GM19239 (cell line): ENCODE measurements at places on chromosomes 6 and 20.

- no peak for DNase-seq
Measured at GRCh38 chr6:33923857-33924514, 120.2 kb upstream of the MLN start.

- DNase-seq, result peak; percentile 22
Measured at GRCh38 chr20:41738604-41739206, 120.5 kb upstream of the CHD6 start.

DNA sequence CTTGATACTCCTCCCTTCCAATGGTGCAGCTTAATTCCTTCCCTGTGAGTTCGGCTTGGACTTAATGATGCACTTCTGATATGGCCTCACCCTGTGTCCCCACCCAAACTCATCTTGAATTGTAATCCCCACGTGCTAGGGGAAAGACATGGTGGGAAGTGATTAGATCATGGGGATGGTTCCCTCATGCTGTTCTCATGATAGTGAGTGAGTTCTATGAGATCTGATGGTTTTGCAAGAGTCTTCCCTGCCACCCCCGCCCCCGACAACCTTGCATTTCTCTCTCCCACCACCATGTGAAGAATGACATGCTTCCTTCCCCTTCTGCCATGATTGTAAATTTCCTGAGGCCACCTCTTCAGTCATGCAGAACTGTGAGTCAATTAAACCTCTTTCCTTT, 50.3 kb upstream of the HLA-G start:
- no peak for DNase-seq

GRCh38 chr6:13572951-13573654, 1.3 kb upstream of the SIRT5 start:
- no peak for DNase-seq

DNA sequence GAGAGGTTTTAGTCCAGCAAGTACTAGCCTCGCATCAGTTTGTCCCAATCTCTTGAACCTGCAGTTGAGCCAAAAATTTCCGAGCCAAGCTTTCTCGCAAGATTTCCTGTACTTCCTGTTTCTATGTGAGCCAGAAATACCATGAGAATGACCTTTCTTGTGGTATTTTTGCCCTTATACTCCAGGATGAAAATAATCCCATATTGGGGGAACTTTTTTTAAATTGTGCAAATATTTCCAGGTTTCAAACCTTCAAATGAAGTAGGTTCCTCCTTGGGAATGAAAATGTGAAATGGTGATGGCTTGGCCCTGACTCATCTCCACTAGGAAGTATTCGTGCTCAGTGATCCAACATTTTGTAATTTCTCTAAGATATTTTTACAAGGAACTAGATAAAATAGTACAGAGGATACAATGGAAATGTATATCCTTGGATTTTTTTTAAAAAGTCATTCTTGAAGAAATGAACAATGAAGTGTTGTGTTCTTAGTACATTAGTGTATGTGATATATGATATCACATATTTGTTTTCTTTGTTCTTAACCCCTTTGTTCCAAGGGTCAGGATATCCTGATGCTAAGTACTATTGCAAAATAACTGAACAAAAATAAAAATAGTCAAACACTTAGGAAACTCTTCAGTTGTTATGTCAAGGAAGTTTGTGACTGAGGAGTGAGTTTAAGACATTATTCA, 184.0 kb downstream of the PDE7B start:
- no peak for DNase-seq

GRCh38 chr6:143515061-143515760, 3.7 kb upstream of the FUCA2 start:
- no peak for DNase-seq

GRCh38 chr6:12158686-12159415, 131.3 kb upstream of the EDN1 start:
- DNase-seq, result no peak

GRCh38 chr6:56550301-56550700, 92.4 kb downstream of the DST start:
- no peak for DNase-seq

- DNase-seq, result no peak
Measured at GRCh38 chr20:48782901-48783308, 44.9 kb downstream of the PREX1 start.

DNA sequence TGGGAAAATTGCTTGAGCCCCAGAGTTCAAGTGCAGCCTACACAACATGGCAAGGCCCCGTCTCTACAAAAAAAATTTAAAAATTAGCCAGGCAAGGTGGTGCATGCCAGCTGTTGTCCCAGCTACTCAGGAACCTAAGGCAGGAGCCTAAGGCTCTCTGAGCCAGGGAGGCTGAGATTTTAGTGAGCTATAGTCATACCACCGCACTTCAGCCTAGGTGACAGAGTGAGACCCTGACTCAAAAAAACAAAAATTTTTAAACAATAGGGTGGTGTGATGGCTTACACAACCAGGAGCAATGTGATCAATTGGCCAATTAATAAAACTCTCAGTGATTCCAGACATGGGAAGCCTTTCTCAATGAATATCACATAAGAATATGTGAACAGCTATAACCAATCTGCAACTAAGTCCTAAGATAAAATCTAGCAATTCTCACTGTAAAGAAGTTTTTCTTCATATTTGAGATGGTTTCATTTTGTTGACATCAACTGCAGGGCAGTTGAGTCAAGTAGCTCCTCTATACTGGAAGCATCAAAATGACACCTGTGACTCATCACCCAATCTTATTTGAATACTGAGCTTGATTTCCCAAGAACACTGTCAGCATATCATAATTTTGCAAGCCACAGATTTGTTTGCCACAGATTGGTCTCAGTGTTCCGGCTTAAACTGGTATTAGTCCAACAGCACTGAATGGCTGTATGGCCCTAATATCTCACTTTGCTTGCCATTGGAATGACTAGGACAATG, 169.0 kb upstream of the GJE1 start:
- no peak for DNase-seq

- no peak for DNase-seq
Measured at GRCh38 chr6:142356884-142357225, 55.0 kb downstream of the ADGRG6 start.

DNA sequence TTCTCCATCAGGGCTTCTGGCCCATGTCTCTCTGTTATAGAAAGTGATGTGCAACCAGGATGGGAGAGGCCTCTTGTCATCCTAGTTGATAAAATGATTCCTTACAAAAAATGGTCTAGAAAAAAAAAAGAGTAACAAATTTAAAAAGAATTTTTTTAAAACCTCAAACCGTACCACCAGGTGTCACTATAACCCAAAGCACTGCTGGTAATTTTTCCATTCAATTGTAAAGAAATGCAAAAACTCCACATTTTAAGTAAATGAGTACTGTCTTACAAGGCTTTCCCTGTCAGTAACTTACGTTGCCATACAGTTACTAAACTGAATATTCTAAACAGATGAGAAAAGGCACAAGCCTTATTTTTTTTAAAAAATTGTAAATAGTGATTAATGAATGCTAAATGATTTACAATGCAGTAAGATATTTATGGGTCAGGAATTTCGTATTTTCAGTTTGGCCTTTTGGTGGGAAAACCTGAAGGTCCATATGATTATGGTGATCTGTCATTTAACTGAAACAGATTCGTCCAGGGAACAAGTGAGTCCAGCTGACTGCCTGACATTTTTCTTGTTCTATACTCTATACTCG, 95.4 kb downstream of the OGFRL1 start:
- DNase-seq, result no peak

DNA sequence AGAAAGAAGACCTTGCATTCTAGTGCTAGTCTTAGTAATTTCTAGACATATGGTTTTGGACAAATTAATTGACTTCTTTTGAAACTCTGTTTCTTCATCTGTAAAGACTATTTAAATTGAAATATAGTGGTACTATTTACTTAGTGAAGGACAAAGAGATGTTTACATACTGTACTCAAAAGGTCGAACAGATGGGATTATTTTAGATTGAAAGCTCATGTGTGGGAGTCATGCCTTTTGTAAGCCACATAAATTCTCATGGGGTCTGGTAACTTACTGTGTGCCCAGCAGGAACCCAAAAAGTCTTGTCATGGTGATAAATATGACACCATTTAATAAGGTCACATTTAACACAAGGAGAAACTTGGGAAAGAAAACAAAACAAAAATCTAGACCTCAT, 368.2 kb upstream of the CITED2 start:
- no peak for DNase-seq

DNA sequence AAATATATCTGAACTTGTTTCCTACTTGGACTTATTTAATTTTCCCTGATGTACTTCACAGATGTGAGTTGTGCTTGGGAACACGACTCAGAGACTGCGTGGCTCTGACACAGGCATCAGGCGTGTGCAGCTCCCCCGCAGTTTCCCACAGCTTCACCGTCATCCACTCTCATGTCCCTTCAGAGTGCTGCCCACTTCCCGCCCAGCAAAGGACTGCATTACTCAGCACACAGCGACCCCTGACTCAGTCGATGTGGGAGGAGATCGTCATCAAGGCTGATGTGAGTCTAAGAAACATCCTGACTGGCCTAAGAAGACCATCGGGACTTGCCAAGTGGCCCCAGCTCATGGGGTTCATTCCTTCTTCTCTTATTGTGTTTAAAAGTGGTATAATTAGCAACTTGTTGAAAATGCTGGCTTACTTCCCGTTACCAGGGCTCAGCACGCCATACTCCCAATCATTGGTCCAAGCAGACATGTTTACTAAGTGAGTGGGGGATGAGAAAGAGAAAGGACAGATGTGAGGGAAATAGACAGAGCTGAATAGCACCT, 539.4 kb upstream of the JARID2 start:
- no peak for DNase-seq

GRCh38 chr20:17676942-17677341, 5.1 kb downstream of the RRBP1 start:
- DNase-seq, result no peak

GRCh38 chr6:163955096-163955495, 540.6 kb downstream of the QKI start:
- no peak for DNase-seq

GRCh38 chr20:34771680-34772081, 53.8 kb downstream of the NCOA6 start:
- no peak for DNase-seq
